ENCODE measurements at places on chromosomes 6 and 20. TPM values are rescaled to one million over a fixed set of nuclear protein-coding genes. Genes with fewer than 3 reads are reported as not detected.
A peak's percentile ranks its signal among the peaks of the same experiment; 100 is the strongest.

ADTRP gene
- not detected for total RNA-seq

TNXB gene
- 210 TPM for total RNA-seq

HFE gene
- 8.7 TPM for total RNA-seq

SEL1L2 gene
- total RNA-seq: not detected

TFAP2C gene
- total RNA-seq: 2.0 TPM

VPS52 gene
- 43.2 TPM for total RNA-seq

DNA sequence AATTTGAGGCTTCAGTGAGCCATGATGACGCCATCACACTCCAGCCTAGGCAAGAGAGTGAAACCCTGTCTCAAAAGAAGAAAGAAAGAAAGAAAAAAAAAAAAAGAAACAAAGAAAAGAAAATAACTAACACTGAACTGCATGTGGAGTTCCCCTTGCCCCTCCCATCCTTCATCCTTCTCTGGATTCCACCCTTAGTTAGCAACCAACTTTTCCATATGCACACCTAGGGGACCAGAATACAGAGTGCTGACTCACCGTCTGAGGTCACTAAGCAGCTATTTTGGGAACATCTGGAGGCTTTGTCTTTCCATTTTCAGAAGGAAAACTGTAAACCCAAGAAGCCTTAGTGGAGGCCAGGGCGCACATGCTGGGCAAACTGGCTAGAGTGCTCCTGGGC lies 257.4 kb downstream of the MAFB start:
- no peak for DNase-seq

DNA sequence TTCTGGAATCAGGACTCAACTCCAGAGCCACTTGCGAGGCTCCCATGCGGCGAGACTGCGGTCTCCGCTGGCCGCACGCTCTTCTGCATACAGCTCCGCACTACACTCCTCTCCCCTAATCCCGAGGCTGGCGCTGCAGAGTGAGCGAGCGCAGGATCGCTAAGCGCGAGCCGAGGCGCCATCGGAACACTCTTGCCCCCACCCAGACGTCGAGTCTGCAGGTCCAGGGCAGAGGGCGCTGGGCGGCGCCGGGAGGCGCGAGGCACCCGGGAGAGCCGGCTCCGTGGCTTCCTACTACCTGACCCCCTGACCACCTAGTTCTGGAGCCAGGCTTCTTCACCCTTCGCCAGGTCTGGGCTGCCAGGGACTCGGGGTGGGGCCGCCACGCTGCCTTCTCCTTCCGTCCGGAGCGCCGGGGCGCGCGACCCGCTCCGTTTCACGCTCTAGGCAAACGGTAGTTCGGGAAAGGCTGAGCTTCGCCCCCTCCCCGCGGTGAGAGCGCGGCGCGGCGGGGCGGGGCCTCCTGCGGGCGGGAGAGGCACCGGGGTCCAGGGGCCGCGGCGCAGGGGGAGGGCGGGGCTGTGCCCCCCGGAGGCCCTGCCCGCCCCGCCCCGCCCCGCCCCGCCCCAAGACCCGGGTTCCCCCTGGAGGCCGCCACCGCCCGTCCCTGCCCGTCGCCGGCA lies 5.4 kb upstream of the TUBB2A start:
- no peak for DNase-seq

DNA sequence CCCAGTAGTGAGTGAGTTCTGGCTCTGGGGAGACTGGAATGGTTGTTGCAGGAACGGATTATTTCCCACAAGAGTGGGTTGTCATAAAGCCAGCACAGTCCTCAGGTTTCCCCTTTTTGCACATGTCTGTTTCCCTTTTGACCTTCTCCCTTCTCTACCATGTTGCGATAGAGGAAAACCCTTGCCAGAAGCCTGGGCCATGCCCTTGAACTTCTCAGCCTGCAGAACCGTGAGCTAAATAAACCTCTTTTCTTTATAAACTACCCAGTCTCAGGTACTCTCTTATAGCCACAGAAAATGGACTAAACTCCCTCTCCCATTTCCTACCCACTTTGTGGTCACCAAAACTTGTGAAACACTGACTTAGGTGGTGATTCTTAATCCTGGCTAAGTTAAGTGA lies 7.2 kb upstream of the PPP1R16B start:
- DNase-seq: no peak

DNA sequence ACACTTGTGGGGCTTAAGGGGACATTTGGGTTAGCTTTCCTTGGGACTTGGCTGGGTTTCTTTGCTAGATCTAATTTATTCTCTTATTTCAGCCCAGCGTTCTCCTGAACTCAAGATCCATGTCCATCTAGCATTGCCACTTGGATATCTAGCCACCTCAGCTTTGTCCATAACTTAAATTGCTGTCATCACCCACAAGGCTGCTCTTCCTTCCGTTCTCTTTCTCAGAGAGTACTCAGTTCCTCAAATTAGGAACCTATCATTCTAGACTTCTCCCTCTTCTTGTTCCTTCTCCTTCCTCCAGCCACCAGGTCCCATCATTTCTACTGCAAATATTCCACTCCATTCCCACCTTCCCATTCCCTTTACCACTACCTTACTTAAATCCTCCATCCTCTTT lies 4.3 kb downstream of the SMIM26 start:
- DNase-seq: no peak

DNA sequence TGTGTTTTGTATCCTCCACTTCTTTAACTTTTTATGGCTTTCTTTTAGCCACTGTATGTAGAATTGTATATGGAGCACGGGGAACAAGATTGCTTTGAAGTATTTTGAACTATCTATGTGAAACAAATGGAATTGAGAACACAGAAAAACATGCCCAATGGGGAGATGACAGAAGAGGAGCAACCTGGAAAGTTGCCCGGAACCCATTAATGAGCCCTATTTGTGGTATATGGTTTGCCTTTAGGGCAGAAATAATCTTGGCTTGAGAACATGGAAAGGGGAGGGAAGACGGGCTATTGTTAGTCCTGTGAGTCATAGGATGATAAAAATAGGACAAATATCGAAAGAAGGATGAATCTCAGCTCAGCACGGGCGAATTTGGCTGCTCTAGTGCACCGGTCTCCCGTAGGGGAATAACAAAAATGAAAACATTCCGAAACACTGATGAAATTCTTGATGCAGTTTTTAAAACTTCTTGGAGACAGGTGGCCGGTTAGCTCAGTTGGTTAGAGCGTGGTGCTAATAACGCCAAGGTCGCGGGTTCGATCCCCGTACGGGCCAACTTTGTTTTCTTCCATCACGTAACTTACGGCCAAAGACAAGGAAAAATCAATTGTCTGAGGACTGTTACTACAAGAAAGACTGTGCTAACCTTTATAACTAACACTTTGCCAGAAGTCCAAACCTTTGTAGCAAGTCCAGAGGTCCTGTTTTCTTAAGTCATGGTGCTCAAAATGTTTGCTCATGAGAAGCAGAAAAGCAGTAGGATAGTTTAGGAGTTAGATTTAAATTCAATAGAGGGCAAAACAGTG lies 15.7 kb downstream of the HMGN4 start:
- peak; percentile 45 for DNase-seq

- DNase-seq: no peak
These were observed 180.3 kb downstream of the CDH26 start for GRCh38 chr20:60138256-60139220.

DNA sequence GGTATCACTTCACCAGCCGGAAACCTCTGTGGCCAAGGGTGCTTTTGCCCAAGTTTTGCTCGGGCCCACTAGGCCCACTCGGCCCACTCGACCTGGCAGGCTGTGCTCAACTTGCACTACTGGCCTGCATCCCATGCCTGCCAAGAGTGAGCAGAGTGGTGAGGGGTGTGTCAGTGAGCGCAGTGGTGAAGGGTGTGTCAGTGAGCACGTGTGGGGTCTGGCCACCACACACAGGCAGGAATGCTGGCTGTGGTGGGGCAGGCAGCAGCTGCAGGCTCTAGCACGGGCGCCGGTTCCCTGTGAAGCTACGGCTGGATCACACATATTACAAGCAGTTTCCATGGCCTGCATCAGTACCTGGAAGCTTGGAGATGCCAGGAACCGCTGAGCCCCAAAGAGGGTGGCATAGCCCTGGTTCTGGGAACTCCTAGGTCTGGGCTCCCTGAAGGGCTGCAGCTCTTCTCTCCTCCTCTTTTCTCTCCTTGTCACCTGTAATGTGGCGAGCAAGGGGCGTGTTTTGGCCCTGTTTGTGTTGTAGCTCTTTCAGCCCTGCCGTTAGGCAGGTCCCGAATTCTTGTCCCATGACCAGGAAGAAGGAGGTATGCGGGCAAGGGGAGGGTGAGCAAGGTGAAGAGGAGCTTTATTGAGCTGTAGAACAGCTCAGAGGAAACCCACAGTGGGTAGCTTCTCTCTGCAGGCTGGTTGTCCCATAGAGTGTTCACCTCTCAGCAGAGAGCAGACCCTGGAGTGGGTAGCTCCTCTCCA lies 51.0 kb upstream of the CLDN20 start:
- DNase-seq: no peak

- no peak for DNase-seq
These were observed 24.4 kb upstream of the C6orf62 start for GRCh38 chr6:24743265-24743943.

GRCh38 chr6:157236040-157236725 lies 87.1 kb downstream of the TMEM242 start:
- no peak for DNase-seq

DNA sequence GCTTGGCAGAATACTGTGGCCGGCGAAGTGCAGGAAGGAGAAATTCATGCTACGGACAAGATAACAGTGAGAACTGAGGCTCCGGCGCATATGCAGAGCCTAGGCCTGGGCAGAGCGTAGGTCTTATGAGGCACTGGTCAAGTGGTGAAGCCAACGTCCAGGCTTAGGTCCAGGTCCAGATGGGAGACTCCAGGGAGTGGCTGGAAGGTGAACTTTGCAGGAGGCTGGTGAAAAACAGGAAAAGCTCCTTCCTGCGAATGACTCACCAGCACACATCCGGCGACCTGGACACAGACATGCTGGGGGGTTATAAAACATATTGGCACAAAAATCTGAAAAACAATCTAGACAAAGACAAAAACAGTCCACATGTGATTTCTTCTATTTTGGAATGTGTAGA lies 15.4 kb downstream of the C6orf141 start:
- DNase-seq: no peak

DNA sequence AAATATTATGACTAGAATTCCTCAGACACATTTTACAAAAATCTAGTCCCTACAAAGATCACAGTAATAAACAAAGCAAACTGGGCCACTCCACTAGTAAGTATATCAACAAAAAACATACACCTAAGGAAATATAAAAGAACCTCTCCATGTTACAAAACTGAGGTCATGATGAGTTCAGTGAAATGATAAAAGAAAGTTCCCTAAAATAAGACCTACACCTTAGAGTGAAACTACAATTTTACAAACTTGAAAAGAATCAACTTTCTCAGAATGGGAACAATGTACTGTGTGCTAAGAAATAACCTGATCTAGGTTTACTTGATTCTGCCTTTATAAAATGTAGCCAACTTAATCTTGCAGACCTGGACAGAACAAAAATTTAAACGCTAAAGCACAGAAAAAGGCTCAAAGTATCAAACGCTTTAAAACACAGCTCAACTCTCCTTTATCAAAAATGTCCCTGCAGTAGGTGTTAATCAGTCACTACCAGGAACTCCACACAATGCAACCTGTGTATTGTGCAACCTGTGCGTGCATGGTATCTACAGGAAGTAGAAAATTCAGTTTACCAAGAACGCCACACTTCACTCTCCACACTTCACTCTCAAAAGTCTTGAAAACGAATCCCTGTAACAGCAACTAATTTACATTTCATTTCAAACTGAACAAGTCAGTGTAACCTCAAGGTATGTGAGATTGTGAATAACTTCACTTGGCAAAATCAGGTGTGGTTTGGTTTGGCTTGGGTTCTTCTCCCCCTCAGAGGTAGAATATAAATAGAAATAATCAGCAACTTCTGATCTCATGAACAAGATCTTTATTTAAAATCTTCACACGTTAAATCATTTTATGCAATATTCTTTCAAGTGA lies 1.8 kb downstream of the RALGAPA2 start:
- DNase-seq: no peak
